ENCODE measurements at places on chromosomes 12 and 14.

GRCh38 chr12:110568752-110569151 is 14.4 kb downstream of the PPTC7 start:
- no peak for DNase-seq

DNA sequence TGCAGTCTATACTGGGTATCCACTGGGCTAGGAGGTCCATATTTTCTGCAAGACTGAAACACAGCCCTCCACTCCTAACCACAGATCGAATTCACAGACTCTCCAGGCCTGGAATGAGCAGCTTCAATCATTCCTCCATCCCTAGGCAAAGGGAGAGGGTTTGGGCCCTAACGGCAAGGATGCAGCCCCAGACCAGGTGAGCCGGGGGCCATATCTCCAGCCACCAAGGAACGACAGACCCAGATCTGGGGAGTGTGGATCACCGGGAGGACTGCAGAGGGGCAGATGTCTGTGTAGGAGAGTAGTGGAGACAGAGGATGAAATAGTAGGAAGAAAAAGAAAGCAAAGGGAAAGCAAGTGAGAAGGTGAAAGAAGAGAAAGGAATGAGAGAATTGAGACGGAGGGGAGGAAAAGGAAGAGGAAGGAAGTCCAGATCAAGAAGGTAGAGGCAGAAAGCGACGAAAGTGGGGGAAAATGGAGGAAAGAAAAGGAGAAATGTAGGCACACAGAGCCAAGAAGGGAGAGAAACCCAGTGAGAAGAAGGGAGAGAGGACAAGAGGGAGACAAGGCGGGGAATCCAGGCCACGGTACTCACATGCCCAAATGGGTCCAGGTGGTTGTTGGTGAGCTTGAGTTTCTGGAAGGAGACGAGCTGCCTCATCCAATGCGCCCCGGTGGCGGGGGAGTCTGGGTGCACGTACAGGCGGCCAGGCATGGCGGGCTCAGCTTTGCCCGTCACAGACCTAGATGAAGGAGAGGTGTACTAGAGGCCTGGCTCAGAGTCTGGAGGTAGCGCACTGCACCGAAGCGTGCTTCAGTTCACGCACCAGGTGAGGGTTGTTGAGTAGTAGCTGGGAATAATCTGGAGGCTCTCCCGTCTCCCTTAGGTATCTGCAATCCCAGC is 7.7 kb downstream of the TBX5 start:
- DNase-seq = no peak

- no peak for DNase-seq
Measured at GRCh38 chr14:63908667-63909264, 56.0 kb downstream of the SYNE2 start.

DNA sequence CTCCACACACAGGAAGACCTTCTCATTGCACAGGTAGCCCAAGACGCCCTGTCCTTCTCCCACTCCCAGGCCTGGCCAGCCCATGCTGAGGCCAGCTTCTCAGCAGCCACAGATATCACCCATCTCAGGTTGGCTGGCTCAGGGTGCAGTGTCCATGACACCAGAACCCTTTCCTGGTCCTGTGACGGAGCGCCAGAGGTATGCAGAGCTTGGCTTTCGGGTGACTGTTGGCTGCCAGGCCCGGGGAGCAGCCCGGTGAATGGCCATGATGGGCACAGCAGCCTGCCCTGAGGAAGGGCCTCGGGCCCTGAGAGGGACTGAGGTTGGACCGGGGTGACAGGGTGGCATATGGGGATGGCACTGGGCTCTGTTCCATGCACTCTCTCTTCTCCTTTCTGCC is 173.4 kb downstream of the TSPAN9 start:
- no peak for DNase-seq

DNA sequence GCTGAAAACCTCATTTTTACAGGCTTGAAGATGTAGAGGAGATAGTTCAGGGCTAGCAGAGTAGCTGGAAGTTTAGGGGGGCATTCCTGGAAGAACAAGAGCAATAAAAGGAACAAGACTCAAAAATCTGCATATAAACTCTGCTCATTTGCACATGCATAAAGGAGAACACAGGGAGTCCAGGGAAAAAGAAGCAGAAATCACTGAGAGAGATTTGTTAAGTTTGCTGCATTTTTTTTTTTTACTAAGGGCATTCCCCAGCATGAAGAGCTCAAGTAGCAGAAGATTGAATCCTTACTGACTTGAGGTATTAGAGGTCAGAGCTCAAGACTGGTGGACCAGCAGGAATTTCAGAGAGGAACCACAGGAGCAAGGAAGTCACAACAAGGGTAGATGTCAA is 28.2 kb upstream of the BCL11B start:
- DNase-seq = no peak
